Natural killer cell (primary cell): ENCODE measurements at places on chromosomes 7 and 10. TPM values are rescaled to one million over a fixed set of nuclear protein-coding genes. Genes with fewer than 3 reads are reported as not detected.

MMD2 gene
- not detected for total RNA-seq

SPRN gene
- not detected for total RNA-seq

PDGFA gene
- total RNA-seq = 1.5 TPM

DNA sequence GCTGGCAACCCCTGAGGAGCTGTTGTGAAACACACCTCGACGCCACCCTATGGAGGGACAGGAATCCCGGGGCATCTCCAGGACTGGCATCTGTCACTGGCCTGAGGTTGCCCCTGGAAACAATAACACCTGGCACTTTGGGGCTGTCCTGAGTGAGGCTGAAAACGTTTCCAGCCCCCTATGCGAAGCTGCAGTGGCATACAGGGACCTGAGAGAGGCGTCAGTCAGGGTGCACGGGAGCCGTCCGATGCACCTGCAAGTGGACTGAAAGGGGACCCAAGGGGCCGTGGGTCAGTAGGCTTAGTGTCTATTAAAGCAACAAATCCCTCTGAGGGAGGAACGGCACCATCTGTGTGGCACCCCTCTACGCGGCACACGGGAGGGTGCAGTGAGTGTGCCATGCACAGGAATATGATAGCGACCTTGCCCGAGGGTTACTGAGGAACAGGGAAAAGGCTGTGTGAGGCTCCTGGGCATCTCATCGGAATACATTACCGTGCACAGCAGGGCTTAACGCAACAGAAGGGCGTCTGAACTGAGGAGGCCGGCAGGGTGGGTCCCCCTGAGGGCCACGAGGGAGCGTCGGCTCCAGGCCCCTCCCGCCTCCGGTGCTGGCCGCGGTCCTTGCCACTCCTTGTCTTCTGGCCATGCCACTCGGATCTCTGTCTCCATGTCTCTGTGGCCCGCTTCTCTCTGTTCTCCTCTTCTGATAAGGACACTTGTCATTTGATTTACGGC is 50.4 kb downstream of the FOXL3 start:
- DNase-seq = no peak
- H3K27ac ChIP-seq = no peak overlapping the region
- no peaks in the 10 kb centered on the region for H3K27me3 ChIP-seq
- H3K4me3 ChIP-seq = no peak overlapping the region
- no peaks in the 10 kb centered on the region for H3K36me3 ChIP-seq

DNA sequence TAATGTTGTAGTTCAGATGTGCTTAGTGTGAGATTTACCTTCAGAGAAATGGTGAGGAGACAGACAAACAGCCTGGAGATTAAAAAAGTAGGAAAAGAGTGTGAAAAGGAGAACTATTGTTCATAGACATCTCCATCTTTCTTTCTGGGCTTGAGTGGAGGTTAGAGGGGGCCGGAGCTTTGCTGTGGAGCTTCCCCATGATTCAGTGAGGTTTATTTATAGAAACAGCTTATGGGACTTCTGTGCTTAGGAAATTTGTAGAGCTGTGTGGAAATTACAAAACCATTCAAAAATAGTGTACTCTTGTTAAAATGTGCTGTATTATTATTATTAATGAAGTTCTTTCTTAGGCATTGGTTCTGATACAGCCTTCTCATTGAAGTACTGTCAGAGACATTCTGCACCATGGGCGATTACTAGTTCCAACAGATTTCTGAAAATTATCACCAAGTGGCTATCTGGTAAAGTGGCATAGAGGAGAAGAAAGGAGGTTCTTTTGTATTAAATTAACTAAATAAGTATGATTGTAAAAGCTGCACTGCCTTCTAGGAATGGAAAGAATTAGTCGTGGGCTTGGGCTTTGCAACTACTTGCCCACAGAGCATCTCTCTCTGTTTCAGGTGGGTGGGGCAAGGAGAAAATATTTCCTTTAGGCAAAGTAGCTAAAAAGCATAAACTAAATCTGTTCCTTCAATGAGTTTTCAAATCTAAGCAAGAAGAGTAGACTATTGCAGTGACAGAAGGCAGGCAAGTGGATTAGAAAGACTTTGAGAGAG is 8.7 kb upstream of the TCAF1 start:
- no peaks in the 10 kb centered on the region for H3K36me3 ChIP-seq
- no peaks in the 10 kb centered on the region for H3K4me1 ChIP-seq
- no peak for DNase-seq
- no peak overlapping the region for H3K27ac ChIP-seq
- no peak overlapping the region for H3K4me3 ChIP-seq

- no peaks in the 10 kb centered on the region for H3K27me3 ChIP-seq
- DNase-seq = no peak
- H3K36me3 ChIP-seq = no peaks in the 10 kb centered on the region
- H3K4me1 ChIP-seq = peaks cover 4% of the 10 kb centered on the region
- H3K27ac ChIP-seq = no peak overlapping the region
These were observed 13.0 kb upstream of the AKR1E2 start for GRCh38 chr10:4813023-4813422.

DNA sequence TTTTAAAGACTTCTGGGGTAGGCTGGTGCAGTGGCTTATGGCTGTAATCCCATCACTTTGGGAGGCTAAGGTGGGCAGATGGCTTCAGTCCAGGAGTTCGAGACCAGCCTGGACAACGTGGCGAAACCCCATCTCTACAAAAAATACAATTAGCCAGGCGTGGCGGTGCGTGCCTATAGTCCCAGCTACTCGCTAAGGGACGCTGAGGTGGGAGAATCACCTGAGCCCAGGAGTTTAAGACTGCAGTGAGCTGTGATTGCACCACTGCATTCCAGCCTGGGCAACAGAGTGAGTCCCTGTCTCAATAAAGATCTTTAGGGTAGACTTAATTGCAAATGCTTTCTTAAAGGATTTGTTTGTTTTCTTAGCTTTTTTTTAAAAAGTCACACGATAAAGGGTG is 29.3 kb downstream of the PTPN12 start:
- H3K27me3 ChIP-seq = no peaks in the 10 kb centered on the region
- no peak overlapping the region for H3K4me3 ChIP-seq
- peaks cover 7% of the 10 kb centered on the region for H3K36me3 ChIP-seq
- H3K4me1 ChIP-seq = peaks cover 46% of the 10 kb centered on the region

DNA sequence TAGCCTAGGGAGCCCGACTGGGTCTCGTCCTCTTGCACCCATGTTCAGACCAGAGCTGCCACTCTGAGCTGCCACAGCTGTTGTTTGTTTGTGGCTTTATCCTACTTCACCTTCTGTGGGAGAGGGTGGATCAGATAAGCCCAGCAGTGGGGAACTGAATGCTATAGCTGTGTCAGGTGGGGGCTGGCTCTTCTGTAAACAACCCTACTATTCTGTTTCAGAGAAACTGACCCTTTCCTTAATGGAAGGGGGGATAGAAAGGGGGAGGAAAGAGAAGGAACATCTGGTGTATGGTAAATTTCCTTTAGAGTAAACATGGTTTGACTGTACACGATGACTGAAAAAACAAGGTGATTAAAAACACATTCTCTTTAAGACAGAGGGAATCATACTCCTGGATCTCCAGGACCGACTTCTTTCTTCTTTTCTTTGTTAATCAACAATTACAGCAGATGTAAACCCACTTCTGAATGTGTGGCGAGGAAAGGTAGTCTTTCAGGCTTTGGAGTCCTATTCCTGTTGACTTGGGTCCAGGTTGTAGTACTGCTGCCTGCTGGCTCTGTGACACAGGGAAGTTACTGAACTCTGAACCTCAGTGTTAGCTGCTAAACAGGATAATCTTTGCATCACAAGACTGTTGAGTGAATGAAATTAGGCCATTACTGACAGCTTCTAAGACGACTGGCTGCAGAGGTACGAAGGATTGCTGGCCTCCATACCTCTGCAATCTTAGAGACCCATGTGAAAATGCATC is 6.0 kb downstream of the PRXL2A start:
- H3K27me3 ChIP-seq = no peaks in the 10 kb centered on the region
- no peak overlapping the region for H3K4me3 ChIP-seq
- H3K27ac ChIP-seq = no peak overlapping the region
- no peak for DNase-seq
- H3K36me3 ChIP-seq = no peaks in the 10 kb centered on the region
- H3K4me1 ChIP-seq = no peaks in the 10 kb centered on the region

- H3K27me3 ChIP-seq = no peaks in the 10 kb centered on the region
- H3K27ac ChIP-seq = no peak overlapping the region
- no peaks in the 10 kb centered on the region for H3K36me3 ChIP-seq
- no peak overlapping the region for H3K4me3 ChIP-seq
- no peak for DNase-seq
These were observed 71.4 kb downstream of the FGFR2 start for GRCh38 chr10:121526801-121527221.

- peaks cover 62% of the 10 kb centered on the region for H3K4me1 ChIP-seq
- peak; percentile 73 for DNase-seq
- no peaks in the 10 kb centered on the region for H3K27me3 ChIP-seq
- peak overlapping the region; percentile 44 for H3K27ac ChIP-seq
These were observed 105.2 kb upstream of the PPIF start for GRCh38 chr10:79241990-79242619.

DNA sequence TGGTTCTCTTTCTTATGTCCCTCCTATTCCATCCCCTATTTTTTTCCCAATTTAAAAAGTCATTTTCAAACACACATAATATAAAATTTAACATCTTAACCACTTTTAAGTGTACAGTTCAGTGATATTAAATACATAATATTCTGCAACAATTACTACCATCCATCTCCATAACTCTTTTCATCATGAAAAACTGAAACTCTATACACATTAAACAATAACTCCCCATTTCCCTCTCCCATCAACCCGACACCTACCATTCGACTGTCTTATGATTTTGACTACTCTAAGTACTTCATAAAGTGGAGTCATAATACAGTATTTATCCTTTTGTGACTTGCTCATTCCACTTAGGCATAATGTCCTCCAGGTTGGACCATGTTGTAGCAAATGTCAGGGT is 2.6 kb downstream of the KIF11 start:
- H3K4me3 ChIP-seq = no peak overlapping the region
- peaks cover 21% of the 10 kb centered on the region for H3K4me1 ChIP-seq
